ENCODE measurements at places on chromosomes 7 and 10.

DNA sequence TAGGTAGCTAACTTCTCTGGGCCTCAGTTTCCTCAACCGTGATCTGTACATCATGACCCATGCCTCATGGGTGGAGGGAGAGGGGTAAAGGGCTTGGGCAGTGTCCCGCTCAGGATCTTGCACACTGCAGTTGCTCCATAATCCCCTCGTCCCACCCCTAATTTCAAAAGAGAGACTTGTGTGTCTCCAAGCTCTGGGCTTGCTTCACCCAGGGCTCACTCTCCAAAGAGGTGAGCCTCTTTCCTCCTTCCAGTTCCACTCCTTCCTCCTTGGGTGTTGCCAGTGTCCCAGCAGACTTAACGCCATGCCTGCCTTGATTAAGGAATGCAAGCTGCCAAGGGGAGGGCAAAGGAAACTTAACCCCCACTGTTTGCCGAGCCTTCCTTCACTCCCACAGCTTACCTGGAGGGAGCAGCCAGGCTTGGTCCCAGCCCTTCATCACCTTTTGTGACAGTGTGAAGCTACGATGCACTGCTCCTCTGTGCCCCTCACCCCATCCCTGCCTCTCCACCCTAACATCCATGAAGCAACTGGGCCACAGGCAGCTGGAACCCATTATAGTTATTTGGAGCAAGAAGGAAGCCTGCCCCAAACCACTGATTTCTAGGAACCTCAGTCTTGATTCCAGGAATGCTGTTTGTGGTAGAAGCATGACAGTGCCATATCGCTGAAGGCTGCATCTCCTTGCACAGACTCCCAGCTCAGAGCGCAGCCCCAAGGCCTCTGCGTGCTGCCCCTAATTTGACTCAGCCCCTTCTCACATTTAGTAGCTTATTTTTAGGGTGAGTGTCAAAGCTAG lies 363.3 kb downstream of the TNS3 start:
- peaks cover 2% of the 10 kb centered on the region for H3K27me3 ChIP-seq
- H3K36me3 ChIP-seq = no peaks in the 10 kb centered on the region
- H3K4me3 ChIP-seq = no peak overlapping the region
- no peak for DNase-seq
- H3K4me1 ChIP-seq = no peaks in the 10 kb centered on the region

DNA sequence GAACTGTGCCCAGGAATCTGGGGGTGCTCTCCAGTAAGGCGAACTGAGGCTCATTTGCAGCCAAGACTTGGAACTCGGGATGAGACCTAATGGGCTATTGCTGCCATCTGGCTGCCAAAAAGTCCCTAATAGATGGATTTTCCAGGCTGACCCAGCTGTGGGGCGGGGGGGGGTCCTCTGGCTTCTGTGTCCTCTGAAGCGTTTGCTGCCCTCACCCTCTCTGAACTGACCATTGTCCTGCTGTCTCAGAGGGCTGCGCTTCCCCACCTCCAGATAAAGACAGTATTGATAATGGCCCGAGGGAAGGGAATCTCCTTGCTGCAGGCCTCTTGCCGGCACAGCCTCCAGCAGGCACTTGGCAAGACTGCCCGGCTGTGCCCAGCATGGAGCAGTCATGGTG lies 46.6 kb downstream of the CLEC2L start:
- no peak for DNase-seq
- H3K4me1 ChIP-seq = peaks cover 12% of the 10 kb centered on the region
- H3K36me3 ChIP-seq = peaks cover 61% of the 10 kb centered on the region
- H3K4me3 ChIP-seq = no peak overlapping the region

DNA sequence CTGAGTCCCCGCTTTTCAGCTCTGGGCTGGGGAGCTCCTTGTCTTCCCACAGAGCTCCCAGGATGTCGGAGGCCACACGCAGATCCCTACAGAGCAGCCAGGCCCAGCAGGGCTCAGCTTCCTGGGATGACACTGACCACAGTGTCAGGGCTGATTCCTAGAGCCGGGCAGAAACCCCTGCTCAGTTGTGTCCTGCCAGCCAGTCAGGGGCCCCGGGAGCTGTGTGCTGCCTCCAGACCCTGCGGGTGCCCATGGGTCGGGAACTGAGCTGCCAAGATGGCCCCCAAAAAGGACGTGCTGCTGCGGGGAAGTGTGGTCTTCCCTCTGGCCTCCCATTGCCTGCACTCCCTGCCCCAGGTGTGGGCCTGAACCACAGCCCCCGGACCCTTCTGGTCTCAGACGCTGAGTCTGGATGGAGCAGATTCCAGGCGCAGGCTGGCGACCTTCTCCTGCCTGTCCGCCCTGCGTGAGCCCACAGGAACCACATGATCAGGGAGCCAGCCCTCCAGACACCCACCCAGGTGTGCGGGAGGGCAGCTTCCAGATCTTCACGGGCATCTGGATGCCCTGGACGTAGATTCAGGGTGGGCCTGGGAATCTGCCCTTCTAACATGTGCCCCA lies 217.4 kb downstream of the MAD1L1 start:
- peaks cover 18% of the 10 kb centered on the region for H3K36me3 ChIP-seq
- no peaks in the 10 kb centered on the region for H3K27me3 ChIP-seq
- DNase-seq = no peak
- no peak overlapping the region for H3K4me3 ChIP-seq
- H3K27ac ChIP-seq = no peak overlapping the region

GRCh38 chr7:155791214-155791737 lies 21.0 kb downstream of the SHH start:
- H3K27ac ChIP-seq = no peak overlapping the region
- no peak overlapping the region for H3K4me3 ChIP-seq
- H3K4me1 ChIP-seq = peaks cover 6% of the 10 kb centered on the region
- H3K27me3 ChIP-seq = peaks cover 17% of the 10 kb centered on the region

- H3K27me3 ChIP-seq = no peaks in the 10 kb centered on the region
- no peak overlapping the region for H3K4me3 ChIP-seq
- no peak overlapping the region for H3K27ac ChIP-seq
- peaks cover 55% of the 10 kb centered on the region for H3K4me1 ChIP-seq
Observed at GRCh38 chr10:63250032-63250431, 116.9 kb downstream of the NRBF2 start.

- H3K36me3 ChIP-seq = no peaks in the 10 kb centered on the region
- H3K4me3 ChIP-seq = no peak overlapping the region
- H3K27ac ChIP-seq = no peak overlapping the region
- no peak for DNase-seq
Observed at GRCh38 chr7:34343667-34344066, 314.4 kb upstream of the NPSR1 start.

DNA sequence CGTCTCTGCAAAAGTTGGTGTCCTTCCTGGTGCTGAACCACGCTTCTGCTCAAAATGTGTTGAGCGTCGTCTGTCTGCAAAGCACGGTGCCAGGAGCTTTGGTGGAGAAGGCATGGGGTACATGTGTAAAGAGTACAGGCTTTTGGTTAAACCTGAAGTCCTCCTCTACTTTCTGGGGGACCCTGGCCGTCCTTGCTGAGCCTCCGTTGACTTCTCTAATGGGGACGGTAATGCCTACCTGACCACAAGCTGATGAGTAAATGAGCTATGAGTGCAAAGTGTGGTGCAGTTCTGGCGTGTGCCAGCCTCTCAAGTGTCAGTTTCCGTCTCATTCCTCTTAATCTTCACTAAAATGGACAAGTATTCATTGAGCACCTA lies 527 bp upstream of the HERPUD2 start:
- peak overlapping the region; percentile 98 for H3K27ac ChIP-seq
- no peak for DNase-seq

DNA sequence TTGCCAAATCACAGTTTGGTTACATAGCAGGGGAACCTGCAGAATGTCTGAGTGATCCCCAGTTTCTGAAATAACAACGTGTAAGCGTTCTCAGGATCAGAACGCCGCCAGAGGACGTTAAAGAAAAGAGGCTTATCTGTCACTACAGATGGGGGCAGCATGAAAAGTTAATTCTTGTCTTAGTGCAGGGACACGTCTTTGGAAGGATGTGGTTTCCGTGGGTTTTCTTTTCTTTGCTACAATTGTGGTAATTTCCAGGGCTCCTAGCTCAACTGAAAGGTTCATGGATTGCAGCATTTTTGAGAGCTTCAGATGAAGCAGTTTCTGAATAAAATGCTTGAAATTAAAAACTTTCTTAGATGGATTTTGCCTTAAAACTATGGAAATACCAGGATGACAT lies 106.6 kb downstream of the PRKCQ start:
- peaks cover 66% of the 10 kb centered on the region for H3K4me1 ChIP-seq
- no peaks in the 10 kb centered on the region for H3K27me3 ChIP-seq
- peak overlapping the region; percentile 96 for H3K27ac ChIP-seq
- peaks cover 86% of the 10 kb centered on the region for H3K36me3 ChIP-seq

DNA sequence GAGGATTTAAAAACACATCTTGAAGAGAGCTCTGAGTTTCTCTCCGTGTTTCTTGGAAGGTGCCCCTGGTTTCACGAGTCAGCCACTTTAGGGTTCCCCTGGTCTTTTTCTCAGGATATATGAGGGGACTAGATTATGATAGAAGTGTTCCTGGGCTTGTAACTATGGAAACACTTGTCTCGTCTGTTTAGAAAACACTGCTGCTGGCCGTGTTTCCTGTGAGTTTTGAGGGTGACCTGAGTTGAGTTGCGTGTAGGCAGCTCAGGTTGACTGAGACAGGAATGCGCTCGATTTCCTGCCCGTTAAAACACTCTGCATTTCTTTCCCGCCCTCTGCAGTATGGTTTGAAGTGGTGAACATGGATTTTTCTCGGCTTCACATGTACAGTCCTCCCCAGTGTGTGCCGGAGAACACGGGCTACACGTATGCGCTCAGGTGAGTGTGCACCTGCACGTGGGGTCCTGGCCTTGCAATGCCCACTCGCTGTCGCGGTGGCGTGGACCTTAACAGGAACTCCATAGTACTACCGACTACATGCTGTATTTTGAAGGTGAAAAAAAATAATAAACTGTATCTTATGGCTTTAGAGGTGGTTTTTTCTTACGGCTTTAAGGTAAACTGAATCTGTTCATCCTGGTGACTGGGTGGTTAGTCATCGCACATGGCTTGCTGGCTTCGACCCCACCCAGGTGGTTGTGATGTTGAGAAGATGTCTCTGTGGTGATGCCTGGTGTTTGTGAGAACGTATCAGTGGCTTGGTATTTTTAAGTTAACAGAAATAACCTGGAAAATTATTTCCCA lies at the start of gene SUN1:
SUN1 (plus strand) TSS at position 310 of the 801 bp plus-strand sequence; CDS start at position 359, 49 bp downstream.
- peak; percentile 65 for DNase-seq
- H3K27me3 ChIP-seq = no peaks in the 10 kb centered on the region
- H3K36me3 ChIP-seq = peaks cover 44% of the 10 kb centered on the region
- H3K27ac ChIP-seq = peak within 1 kb of the TSS; percentile 98
- peak within 1 kb of the TSS; percentile 70 for H3K4me3 ChIP-seq
- H3K4me1 ChIP-seq = peaks cover 72% of the 10 kb centered on the region

- peak overlapping the region; percentile 42 for H3K27ac ChIP-seq
- DNase-seq = peak; percentile 53
- H3K4me3 ChIP-seq = peak overlapping the region; percentile 70
- H3K4me1 ChIP-seq = peaks cover 43% of the 10 kb centered on the region
- no peaks in the 10 kb centered on the region for H3K36me3 ChIP-seq
Observed at GRCh38 chr7:128103498-128104107, 72.4 kb upstream of the LRRC4 start.

DNA sequence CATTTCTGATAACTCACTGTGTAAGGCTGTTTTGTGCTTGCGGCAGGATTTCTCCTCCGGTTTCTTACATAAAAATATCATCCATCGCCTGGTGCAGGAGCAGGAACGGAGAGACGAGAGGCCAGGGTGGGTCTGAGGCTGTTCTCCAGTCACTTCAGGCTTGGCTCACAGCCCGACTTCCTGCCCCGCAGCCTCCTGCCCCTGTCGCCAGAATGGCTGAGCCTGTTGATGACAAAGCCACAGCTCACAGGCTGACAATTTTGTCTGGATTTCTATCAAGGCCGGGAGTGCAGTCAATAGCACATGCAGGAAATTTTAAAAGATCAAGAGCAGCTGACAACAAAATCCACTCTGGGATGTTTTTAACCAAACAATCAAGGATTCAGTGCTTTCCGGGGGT lies 229.7 kb upstream of the ZNF32 start:
- no peaks in the 10 kb centered on the region for H3K4me1 ChIP-seq
- no peaks in the 10 kb centered on the region for H3K36me3 ChIP-seq
- H3K27me3 ChIP-seq = no peaks in the 10 kb centered on the region
- no peak overlapping the region for H3K4me3 ChIP-seq

DNA sequence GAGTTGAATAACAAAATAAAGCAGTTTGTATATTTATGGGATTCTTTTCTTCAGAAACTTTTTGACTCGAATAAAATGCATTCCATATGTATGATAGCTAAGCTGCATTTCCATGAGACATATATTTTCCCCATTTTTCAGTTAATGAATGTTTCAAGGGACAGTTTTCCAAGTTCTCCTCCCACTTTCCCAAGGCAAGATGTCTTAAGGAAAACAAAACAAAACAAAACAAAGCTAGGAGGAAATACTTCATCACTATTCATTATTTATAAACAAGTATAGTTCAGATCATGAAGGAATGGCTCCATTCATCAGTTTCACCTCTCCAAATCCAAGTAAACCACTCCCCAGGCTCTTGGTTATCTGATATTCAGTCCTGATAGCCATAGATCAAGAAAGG lies 261.0 kb downstream of the WDR11 start:
- no peak overlapping the region for H3K4me3 ChIP-seq
- DNase-seq = no peak
- H3K4me1 ChIP-seq = no peaks in the 10 kb centered on the region
- H3K36me3 ChIP-seq = no peaks in the 10 kb centered on the region
- H3K27ac ChIP-seq = no peak overlapping the region

GRCh38 chr10:88185830-88186229 lies 322.4 kb downstream of the PTEN start:
- no peaks in the 10 kb centered on the region for H3K36me3 ChIP-seq
- no peaks in the 10 kb centered on the region for H3K27me3 ChIP-seq
- H3K4me1 ChIP-seq = peaks cover 11% of the 10 kb centered on the region
- H3K27ac ChIP-seq = no peak overlapping the region

DNA sequence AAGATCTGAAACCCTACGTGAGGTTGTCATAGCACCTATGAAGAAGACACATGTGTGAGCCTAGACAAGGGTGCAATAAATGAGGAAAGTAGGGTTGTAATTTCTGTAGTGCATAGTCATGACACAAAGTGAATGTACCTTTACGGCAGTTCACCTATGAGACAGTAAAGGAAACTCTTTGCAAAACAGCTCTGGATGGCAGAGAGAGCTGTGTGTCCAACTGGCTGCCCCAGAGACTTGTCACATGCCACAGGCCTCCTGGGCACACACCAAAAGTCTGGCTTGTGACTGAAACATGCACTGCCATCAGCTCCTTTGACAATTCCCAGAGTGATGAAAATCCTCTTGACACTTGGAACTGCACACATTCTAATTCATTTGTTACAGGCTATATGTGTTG lies 90.7 kb upstream of the NAMPT start:
- no peak for DNase-seq
- no peak overlapping the region for H3K4me3 ChIP-seq
- H3K4me1 ChIP-seq = peaks cover 14% of the 10 kb centered on the region

GRCh38 chr10:77542710-77543259 lies 94.8 kb downstream of the KCNMA1 start:
- DNase-seq = no peak
- H3K27me3 ChIP-seq = peaks cover 3% of the 10 kb centered on the region
- no peak overlapping the region for H3K4me3 ChIP-seq
- H3K27ac ChIP-seq = no peak overlapping the region
- H3K4me1 ChIP-seq = no peaks in the 10 kb centered on the region

- peaks cover 41% of the 10 kb centered on the region for H3K27me3 ChIP-seq
- no peaks in the 10 kb centered on the region for H3K36me3 ChIP-seq
- no peak for DNase-seq
- no peak overlapping the region for H3K4me3 ChIP-seq
- H3K4me1 ChIP-seq = no peaks in the 10 kb centered on the region
Observed at GRCh38 chr10:100085596-100085995, 3.9 kb upstream of the CPN1 start.

GRCh38 chr7:107090457-107090856 lies 46.0 kb downstream of the PRKAR2B start:
- H3K4me1 ChIP-seq = peaks cover 8% of the 10 kb centered on the region
- peaks cover 4% of the 10 kb centered on the region for H3K27me3 ChIP-seq
- DNase-seq = no peak
- H3K36me3 ChIP-seq = no peaks in the 10 kb centered on the region
- no peak overlapping the region for H3K4me3 ChIP-seq

Measured in activated T-cell treated with anti-CD3 and anti-CD28 coated beads, Interleukin-2, amount 50 U/mL, for 24 hours (primary cell).